ENCODE measurements at places on chromosomes 2 and 18. TPM values are rescaled to one million over a fixed set of nuclear protein-coding genes. Genes with fewer than 3 reads are reported as not detected.

BMP10 gene
- not detected for total RNA-seq

- peaks cover 18% of the 10 kb centered on the region for H3K4me1 ChIP-seq
- no peak for DNase-seq
- H3K36me3 ChIP-seq = no peaks in the 10 kb centered on the region
- H3K4me3 ChIP-seq = no peak overlapping the region
Measured at GRCh38 chr18:9082711-9083510, 19.6 kb upstream of the NDUFV2 start.

BZW1 gene
- total RNA-seq = 275 TPM

MYO1B gene
- 67.7 TPM for total RNA-seq

Measured in type B pancreatic cell (in vitro differentiated cells).